ENCODE measurements at places on chromosomes 13 and 19. TPM values are rescaled to one million over a fixed set of nuclear protein-coding genes. Genes with fewer than 3 reads are reported as not detected.

DNA sequence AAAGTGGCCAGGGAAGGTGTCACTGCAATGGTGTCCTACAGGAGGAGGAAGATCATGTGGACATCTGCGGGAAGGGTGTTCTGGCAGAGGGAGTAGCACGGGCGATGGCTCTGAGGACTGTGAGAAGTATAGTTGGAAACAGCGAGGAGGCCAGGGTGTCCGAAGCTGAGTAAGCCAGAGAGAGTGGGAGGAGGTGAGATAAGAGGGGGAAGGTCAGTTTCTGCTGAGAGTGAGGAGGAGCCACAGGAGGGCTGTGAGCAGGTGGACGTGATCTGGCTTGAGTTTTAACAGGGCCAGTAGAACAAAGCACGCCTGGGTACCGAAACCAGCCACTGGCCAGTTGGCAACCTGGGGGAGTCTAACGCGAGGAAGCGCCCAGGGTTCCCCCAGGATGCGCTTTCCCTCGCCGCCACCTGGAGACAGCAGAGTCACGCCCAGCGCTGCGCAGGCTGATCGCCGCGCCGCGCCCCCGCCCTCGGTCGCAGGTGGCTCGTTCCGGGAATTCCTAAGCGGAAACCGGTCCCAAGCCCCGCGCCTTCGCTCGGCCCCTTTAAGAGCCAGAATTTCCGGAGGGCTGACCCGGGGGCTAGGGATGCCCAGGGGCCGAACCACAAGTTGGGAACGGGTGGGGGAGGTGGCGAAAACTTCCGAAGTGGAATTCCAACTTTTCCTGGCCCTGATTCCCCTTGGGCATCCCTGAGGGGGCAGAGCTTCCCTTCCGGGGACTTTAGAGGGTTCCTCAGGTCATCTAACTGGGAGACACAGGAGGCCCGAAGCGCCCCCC is 1.1 kb upstream of the LSR start:
- DNase-seq, result no peak

GRCh38 chr13:98286799-98287198 is 109.7 kb upstream of the RNF113B start:
- DNase-seq, result no peak

KIR2DL4 gene
- total RNA-seq, result not detected

DNA sequence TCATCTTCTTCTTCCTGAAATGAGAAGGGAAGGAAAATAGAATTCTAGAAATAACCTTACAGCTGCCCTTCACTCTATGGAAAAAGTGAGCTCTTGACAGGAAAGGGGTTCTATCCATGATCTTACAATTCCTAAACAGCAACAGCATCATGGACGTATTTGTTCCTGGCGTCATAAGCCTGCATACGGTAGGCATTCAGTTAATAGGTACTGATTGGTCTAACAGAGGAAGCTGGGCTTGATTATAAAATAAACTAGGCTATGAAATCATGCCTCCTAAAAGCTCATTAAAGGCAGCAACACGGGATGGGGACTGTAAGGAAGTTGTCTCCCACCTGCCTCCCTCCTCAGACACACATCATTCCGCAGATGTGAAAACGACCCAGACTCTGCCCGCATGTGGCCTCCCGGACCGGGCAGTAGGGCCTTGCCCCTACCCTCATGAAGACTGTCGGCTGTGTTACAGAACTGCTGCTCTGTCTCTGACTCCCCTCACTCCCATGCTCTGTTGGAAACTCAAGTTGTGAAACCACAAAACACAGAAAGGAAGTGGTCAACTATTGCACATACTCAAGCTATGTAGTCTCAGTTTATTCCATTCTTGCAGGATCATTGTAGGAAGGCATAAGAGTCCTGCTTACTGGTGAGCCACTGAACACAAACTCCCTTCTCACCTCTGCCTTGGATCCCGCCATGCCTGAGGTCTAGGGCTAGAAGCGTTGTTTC is 129.8 kb downstream of the DLEU7 start:
- DNase-seq, result no peak

GRCh38 chr19:53881482-53882390 is at the start of gene PRKCG:
Gene PRKCG, plus strand, starts transcription at chr19:53882197. Its CDS starts 298 bp downstream, at chr19:53882495.
- DNase-seq, result no peak

- DNase-seq, result no peak
Observed at GRCh38 chr13:28557725-28558520, 63.0 kb upstream of the FLT1 start.

DNA sequence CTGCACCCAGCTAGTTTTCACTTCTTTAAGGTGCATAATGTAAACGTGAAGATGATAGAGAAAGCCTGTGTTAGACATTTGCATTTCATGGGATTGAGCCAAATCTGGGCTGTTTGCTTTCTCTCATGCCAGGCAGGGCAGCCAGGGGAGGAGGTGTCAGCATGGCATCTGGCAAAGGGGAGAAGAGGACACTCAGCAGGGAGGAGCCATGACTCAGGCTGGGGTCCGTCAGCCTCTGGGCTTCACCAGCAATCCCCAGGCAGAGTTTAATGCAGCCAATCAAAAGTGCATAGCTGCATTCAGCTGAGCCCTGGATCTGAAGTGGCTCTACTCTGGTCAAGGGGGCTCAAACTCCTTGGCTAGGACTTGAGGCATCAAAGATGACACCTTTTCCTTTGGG is 23.5 kb downstream of the EBPL start:
- no peak for DNase-seq

- no peak for DNase-seq
Observed at GRCh38 chr13:75554464-75554863, 4.9 kb downstream of the UCHL3 start.

DNA sequence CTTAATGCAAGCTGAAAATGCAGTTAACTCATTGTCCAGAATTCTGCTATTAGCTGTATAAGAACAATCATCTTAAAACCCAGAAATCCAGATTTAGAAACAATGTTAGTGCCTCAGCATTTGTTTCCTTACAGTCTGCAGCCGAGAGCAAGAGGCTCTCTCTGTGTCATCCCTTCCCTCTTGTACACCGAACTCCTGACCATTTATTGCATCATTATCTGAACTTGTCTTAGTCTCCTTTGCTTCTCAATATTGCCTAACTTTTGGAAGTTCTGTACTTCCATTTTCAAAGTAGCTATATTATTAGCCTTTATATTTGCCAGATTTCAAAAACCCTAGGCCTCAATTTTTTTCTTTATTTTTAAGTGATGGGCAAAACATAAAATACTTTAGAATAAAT is 27.1 kb downstream of the RNASEH2B start:
- no peak for DNase-seq

- no peak for DNase-seq
Observed at GRCh38 chr19:44553478-44554171, 24.1 kb upstream of the CEACAM20 start.

GRCh38 chr19:21474671-21475181 is 30.7 kb upstream of the ZNF429 start:
- DNase-seq, result peak; percentile 20

CBY2 gene
- total RNA-seq, result not detected

GRCh38 chr13:25584087-25584486 is 212.3 kb downstream of the ATP8A2 start:
- DNase-seq, result no peak

DNA sequence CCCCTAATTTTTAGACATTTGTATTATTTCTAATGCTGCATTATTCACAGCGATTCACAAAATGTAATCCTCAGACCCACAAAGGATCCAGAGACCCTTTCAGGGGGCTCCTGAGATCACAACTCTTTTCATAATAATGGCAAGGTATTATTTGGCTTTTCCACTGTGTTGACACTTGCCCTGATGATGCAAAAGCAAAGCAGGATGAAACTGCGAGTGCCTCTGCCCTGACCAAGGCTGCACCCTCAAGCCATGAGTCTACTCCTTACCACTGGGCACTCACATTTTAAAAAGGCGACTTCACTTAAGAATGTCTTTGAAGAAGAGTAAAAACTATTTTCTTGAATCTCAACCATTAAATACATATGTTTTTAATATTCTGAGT is 11.4 kb downstream of the ELF1 start:
- no peak for DNase-seq

DNA sequence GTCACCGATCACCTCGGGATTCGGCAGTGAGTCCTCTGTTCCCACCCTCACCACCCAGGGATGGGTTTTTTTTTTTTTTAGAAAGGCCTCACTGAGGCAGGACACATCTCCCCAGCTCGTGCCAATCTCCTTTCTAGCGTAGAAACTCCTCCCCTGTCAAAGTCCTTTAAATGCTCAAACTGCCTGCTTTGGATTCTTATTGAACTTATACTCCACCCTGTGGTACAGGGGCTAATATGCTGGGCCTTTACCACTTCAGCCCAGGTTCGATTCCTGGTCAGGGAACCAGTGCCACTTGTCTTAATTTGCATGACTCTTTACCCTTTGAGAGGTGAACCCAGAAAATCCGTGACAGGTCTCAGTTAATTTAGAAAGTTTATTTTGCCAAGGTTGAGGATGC is 8.3 kb upstream of the ZNF14 start:
- no peak for DNase-seq

GRCh38 chr13:23575632-23576031 is 5.4 kb downstream of the TNFRSF19 start:
- DNase-seq, result no peak

EPS8L1 gene
- 5.4 TPM for total RNA-seq

DNA sequence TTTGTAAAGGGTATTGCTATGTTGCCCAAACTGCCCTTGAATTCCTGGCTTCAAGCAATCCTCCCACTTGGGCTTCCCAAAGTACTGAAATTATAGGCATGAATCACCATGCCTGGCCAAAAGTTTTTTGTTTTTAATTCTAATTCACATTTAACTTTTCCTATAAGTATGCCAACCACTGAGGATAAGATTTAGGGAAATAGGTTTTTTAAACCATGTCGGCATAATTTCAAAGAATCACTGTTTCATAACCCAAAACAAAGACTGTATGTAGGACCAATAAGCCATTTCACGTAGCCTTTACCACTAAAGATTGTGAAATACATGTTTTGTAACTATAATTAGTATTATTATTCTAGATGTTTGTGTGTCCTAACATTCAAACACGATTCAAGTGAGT is 8.2 kb downstream of the ZDHHC20 start:
- no peak for DNase-seq

GRCh38 chr13:20953245-20953931 is 50.8 kb upstream of the XPO4 start:
- no peak for DNase-seq

GRCh38 chr13:72651144-72651543 is 76.3 kb downstream of the MZT1 start:
- no peak for DNase-seq

DNA sequence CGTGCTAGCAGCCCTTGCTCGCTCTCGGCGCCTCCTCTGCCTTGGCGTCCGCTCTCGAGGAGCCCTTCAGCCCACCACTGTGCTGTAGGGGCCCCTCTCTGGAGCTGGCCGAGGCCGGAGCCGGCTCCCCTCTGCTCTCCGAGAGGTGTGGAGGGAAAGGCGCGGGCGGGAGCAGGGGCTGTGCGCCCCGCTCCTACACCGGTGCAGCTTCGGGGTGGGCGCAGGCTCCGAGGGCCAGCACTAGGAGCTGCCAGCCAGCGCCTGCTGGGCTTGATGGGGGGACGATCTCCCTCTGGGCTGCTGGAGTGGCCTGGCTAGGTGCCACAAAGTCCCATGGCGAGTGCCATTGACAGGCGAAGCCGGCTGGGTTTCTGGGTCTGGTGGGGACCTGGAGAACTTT is 365.5 kb downstream of the SLITRK1 start:
- no peak for DNase-seq

- DNase-seq, result no peak
Observed at GRCh38 chr19:2987797-2988196, 10.4 kb downstream of the TLE6 start.

DNA sequence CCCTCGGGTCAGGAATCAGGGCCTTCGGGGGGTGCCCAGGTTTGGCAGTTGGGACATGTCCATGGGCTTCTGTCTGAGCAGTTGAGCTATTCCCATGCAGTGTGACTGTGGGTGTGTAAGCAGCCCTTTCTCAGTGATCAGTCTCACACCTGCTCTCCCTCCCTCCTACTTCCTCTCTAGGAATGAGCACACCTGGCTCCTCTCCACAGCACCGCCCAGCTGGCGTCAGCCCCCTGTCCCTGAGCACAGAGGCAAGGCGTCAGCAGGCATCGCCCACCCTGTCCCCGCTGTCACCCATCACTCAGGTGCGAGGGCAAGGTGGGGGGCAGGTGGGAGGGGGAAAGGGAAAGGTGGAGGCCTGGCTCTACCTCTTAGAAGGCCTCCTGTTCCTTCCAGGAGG is 25.9 kb downstream of the COMP start:
- DNase-seq, result no peak

DNA sequence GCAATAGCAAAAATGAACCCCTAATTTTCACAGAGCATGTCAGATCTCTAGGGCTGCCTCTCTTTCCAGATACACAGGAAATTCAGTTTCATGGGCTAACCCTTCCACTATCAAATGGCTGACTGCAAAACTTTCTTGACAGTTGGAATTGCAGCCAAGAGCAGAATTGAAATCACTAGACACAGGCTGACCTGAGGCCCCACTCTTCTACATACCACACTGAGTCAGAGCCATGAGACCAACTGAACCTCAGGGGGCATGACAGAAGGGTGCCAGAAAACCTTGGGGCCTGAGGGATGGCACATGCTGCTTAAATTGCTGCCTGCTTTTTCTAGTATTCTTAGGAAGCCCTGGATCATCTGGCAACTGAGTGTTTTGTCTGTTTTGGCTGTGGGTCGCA is 1.7 kb upstream of the DLEU7 start:
- no peak for DNase-seq

GRCh38 chr13:66745307-66745706 is 484.8 kb downstream of the PCDH9 start:
- DNase-seq, result no peak

RNF113B gene
- not detected for total RNA-seq

GRCh38 chr13:103799028-103799427 is 732.8 kb upstream of the SLC10A2 start:
- no peak for DNase-seq

SIGLEC10 gene
- 13.3 TPM for total RNA-seq

DNA sequence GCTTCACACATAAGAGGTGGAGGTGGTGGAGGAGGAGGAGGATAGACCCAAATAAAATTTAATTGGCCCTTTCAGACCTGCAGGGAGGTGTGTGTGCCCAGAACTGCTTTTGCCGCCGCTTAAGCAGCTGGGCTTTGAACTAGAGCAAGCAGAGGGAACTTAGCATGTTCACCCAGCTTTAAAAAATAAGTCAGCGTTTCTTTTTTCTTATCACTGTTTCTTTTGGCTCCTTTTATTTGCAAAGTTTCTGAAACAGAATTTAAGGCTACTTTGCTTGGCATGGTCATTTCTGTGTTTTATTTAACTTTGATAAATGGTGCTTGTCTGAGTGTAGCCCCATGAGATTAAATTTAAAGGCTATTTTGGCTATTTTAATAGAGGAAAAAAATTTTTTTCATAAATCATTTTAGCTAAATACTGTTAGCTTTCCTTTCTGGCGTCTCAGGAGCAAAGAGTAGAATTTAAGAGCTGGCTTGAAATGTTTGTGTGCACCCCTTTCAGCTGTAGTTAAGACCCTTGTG is 43.3 kb upstream of the RNF113B start:
- DNase-seq, result no peak

GRCh38 chr13:24281188-24282008 is 28.0 kb upstream of the C1QTNF9 start:
- no peak for DNase-seq

TSSK6 gene
- 1.5 TPM for total RNA-seq

DNA sequence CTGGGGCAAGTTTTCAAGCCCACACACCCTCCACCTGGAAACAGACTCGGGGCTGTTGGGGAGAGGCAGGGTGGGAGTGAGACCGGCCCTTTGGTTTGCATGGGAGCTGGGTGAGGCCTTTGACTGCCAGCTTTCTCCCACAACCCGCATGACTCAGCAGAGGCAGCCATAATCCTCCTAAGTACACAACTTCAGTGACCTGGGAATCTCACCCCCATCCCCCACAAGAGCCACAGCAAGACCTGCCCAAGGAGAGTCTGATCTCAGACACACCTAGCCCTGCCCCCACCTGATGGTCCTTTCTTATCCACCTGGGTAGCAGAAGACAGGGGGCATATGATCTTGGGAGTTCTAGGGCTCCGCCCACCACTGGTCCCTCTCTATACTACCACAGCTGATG is 1615.4 kb downstream of the EFNB2 start:
- DNase-seq, result no peak

CRLF1 gene
- 1,063 TPM for total RNA-seq
